ENCODE measurements at places on chromosomes 13 and 19.
A peak's percentile ranks its signal among the peaks of the same experiment; 100 is the strongest.

DNA sequence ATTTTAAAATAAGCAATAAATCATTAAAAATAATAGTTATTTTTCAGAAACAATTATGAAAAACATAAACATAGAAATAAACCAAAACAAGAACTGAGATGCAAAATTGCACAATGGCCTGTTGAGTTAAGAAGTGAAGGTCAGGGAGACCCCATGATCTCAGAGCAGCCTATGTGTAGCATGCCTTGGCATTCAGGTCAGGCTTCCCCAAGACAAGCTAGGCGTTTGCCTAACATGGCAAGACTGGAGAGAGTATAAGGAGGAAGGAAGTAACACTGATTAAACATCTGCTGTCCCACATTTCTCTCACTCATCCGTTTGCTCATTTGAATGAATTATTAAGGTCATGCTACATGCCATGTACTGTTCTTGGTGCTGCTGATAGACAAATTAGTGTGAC, 291.8 kb downstream of the TSHZ3 start:
- no peak for DNase-seq

DNA sequence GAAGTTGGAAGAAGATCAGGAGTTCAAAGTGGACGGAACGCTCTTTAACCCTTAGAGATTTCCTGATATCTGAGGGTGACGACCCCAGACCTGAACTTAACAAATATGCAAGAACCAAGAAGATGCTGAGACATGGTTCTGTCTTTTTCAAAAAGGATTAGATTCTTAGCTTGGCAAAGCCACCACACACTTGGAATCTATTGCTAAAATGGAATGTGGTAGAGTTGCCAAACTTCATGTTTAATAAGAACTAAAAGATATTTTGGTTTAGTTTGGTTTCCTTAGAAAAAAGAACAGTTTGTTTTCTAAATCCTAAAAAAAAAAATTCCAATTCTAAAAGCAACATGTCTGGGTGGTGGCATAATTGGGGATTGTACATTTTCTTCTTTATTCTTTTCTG, 29.5 kb downstream of the UNC13A start:
- DNase-seq = no peak

- no peak for DNase-seq
Measured at GRCh38 chr13:62997038-62997599, 1581.5 kb upstream of the PCDH20 start.

DNA sequence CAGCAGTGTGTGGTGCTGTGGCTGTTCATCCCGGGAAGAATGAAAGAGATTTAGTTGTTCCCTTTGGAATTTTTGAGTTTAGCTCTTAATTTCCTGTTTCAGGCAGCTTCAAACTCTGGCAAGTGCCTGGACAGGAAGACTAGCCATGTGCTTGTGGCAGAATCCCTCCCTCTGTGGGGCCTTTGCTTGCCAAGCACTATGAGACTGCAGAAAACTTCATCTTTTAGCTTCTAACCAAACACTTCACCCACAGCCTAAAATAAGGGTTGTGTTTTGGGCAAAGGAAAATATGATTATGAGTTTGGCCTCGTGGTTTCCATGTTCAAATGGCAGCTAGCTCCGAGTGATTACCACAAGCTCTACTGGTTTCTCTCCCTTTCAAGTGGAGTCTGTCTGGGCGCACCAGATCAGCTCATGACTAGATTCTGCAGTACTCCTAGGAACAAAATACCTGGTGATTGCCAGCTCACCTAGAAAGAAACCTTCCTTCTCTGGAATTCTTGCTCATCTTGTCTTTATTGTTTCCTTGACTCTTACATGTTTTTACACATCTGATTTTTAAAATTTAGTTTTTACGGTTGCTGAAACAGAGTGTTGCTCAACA, 707.5 kb downstream of the SLITRK6 start:
- DNase-seq = no peak

DNA sequence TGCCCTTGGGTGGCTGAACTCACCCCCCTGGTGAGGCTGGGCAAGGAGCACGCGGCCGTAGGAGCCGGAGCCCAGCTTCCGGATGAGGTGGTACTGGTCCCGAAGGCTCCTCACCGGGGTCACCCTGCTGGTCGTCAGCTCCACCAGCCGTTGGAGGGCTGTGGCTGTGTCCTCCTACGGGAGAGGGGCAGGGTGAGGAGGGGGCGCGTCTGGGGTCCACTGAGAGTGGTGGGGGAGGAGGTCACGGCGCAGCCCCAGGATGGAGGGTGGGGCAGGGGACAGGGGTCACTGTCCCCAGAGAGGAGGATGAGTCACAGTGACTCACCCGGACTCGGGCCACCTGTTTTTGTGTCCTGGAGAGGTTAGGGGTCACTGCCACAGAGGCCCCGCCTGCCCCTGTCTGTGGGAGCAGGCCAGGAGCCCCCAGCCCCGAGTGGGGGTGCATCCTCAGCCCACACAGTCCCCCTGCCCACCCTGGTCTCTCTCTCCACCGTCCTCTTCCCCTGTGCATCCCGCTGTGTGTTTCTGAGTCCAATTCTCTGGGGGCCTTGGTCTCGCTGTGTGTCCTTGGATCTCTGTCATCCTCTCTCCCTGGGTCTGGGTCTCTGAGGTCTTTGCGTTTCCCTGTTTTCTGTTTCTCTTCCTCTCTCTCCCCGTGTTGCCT, 435 bp downstream of the SBK3 start:
- DNase-seq = no peak

DNA sequence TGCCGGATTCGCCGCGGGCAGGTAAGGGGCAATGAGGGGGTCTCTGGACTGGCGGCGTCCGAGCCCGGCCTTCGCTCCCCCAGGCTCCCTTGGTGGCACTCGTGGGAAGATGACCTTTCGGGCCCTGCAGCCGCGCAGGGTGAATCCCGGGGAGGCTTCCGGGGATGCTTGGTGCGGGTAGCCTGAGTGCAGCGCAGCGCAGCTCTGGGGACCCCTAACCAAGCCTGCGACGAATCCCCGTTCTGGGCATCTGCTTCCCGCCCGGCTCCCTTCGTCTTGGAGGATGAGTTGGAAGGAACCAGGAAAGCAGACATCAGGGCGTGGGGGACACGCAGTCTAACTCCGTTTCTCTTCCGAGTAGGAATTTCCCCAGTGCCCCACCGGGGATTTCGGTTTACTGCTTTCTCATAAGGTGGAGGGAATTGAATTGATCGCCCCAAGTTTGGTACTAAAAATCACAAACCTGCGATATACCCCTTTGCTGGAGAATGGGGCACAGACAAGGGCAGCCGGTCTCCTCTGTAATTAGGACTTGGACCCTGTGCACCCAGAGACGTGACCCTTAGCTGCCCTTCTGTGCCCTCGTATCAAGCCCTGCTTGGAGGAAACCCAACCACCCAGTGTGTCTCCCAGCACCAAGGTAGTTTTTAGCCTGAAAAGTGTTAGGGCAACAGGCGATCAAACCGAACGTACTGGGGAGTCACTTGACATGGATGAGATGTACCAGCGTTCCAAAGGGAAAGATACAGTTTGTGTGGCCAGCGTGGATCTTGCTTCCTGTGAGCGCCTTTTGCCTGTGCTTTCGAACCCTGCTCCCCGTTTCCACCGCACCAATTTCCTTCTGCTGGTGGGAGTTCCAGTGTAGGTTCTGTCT, 1.0 kb downstream of the GPC5 start:
- no peak for DNase-seq

- no peak for DNase-seq
Measured at GRCh38 chr19:21128901-21129698, 12.7 kb upstream of the ZNF431 start.

DNA sequence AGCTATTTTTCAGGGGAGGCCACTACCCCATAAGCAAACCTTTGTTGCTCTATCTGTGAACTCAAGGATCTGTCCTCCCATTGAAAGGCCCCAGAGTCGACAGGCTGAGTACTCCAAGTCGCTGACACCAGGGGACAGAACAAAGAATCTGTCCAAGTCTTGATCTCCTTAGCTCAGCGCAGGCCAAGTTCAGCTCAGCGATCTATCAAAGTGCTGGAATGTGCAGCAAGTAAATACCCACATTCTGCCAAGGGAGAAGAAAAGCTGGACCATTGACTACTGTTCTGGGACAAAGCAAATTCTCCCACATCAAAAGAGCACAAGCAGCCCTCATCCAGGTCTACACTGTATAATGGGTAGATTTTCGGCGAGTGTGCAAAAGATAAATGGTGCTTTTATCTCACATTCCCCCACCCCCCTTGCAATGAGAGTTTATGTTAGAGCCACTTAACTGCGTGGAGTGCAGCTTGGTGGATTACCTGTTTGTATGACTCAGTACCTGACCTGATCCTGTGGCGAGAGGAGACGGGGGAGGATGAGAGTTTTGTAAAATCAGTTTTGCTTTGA, 391.7 kb upstream of the SGCG start:
- no peak for DNase-seq

- no peak for DNase-seq
Measured at GRCh38 chr13:112953591-112954487, 15.2 kb upstream of the MCF2L start.

DNA sequence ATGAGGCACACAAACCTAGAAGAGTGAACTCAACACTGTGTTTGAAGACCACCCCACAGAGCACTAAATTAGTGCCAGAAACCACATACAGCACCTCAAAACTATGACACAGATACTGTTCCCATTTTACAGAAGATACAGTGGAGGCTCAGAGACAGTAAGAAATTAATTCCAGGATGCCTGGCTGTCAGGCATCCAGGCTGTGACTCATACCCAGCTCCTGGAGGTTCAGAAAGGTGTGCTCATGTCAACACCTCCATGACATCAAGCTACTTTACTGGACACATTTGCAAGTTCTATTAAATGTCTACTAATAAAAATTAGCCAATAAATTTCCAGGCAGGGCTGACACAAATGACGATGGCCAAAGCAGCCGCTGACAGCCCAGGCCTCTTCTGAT, 176.3 kb downstream of the ABCC4 start:
- DNase-seq = no peak

- no peak for DNase-seq
Measured at GRCh38 chr19:21197590-21198295, 55.9 kb downstream of the ZNF431 start.

GRCh38 chr13:113589961-113590339, 5.4 kb downstream of the TFDP1 start:
- DNase-seq = no peak

DNA sequence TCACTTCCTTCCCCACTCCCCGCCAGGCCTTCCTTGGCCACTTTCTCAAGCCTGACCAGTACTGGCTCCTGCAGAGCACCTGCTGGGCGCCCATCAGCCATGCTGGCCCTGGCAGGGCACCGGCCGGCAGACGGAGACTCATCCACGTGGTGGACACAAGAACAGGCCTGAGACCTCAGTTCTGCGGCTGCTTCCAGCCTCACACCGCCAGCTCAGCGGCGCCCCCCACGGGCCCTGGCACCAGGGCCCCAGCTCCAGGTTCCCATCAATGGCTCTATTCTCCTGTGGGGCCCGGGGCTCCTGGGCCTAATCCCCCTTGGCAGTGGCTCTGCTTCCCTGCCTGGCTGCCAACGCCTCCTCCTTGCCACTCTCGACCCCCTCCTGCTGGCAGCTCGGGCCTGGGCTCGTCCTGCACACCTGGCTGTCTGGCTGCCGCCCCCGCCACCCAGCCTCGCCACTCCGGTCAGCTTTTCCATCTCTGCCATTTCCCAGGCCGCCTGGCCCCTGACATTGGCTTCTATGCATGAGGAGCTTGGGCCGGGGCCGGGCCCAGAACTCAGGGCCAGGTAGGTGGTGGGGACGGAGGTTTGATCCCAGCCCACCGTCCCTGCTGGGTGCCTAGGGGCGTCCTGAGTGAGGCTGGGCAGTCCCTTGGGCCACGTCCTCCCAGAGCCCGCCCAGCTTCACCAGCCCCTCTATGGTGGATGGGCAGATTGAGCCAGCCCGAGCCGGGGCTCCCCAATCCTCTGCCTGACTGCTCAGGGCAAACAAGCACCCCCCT, 6.2 kb downstream of the NDUFA11 start:
- no peak for DNase-seq

- no peak for DNase-seq
Measured at GRCh38 chr13:99132295-99132835, 68.3 kb upstream of the UBAC2 start.

GRCh38 chr19:43847246-43847645, 20.1 kb downstream of the ZNF283 start:
- no peak for DNase-seq

- no peak for DNase-seq
Measured at GRCh38 chr19:39082745-39083598, 1.2 kb upstream of the ACP7 start.

- no peak for DNase-seq
Measured at GRCh38 chr13:41546372-41547190, 89.2 kb downstream of the RGCC start.

DNA sequence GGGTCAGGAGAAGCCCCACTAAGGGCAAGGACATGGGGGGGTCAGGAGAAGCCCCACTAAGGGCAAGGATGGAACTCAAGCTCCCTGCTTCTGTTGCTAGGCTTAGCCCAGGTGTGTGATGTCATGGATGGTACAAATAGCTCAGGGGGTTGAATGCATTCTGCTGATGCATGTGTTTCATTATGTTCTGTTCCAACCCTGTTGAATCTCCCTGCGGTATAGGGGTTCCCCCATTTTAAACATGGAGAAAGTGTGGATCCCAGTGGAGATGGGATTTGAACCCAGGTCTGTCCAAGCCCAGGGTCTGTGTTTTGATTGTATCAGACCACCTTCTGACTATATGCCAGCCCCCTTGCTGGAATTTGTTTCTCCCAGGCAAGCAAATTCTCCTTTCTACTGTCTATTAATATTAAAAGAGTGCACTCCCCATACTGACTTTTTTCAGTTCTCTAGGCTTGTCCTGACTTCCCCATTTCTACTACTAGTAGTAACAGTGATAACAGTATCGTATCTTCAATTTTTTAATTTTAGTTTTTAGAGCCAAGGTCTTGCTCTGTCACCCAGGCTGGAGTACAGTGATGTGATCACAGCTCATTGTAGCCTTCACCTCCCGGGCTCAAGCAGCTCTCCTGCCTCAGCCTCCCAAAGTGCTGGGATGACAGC, 6.7 kb downstream of the ZNF865 start:
- DNase-seq = no peak

GRCh38 chr13:41960637-41961465, at the start of gene VWA8:
TSS of gene VWA8 (minus strand) at chr13:41961109. CDS start at chr13:41961015, 94 bp downstream.
- peak; percentile 77 for DNase-seq

GRCh38 chr13:70662231-70662940, 554.1 kb upstream of the KLHL1 start:
- DNase-seq = no peak

- peak; percentile 36 for DNase-seq
Measured at GRCh38 chr19:11137542-11138384, 17.8 kb downstream of the SPC24 start.

All from activated CD4-positive, alpha-beta T cell treated with anti-CD3 and anti-CD28 coated beads for 24 hours (primary cell).